ENCODE measurements at places on chromosomes 7 and 10.

GRCh38 chr10:119254335-119254734, 47.0 kb downstream of the GRK5 start:
- no peak for DNase-seq

GRCh38 chr10:60883187-60883586, 60.8 kb downstream of the RHOBTB1 start:
- DNase-seq: no peak

- DNase-seq: no peak
Measured at GRCh38 chr10:124378271-124378670, 40.5 kb downstream of the OAT start.

GRCh38 chr10:124043310-124044142, 49.9 kb downstream of the CHST15 start:
- DNase-seq: no peak

DNA sequence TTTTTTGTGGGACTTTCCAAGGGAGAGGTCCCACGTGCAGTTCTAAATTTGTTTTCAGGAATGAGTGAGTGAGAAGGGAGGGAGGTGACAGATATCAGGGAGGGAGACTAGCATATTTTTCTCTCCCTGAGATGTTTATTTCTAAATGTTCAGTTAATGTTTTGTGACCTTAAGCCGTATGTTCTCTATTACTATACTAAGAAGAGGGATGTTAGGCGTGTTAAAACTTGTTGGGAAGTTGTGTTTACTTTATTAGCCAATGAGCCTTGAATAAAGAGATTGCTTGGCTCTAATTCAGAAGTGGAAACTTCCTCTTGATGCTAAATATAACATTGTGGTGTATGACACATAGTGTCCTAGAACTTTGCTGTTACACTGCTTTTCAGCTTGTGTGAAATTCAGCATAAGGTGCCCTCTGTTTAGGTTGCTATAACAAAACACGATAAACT, 37.3 kb downstream of the DNAH11 start:
- DNase-seq: no peak

DNA sequence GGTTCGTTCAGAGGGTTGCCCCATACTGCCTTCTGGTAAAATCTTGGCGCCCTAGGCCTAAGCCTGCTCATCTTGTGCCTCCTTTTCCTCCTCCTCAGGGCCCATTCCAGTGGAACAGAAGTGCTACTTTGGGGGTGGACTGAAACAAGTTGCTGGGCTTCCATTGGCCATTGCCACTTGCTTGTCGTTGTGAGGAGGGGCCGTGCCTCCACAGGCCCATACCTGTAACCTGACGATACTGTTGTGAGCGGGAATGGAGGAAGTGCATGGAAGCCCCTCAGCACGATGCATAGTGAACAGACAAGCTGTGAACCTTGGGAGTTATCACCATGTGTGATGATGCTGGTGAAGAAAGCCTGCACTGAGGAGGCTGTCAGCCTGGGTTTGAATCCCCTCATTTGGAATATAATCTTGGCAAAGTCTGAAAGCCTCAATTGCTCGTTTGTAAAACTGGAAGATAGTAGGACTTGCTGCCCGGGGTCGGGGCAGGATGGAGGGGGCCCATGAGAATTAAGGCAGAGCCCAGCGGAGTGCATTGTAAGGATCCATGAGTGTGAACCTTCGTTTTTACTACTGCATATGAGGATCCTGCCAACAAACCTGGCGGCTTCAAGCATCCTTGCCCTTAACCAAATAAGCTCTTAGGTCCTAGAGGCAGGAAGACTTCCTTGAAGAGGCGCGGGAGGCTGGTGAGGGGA, 671 bp upstream of the PAPSS2 start:
- no peak for DNase-seq

GRCh38 chr7:1855725-1856160, 185.7 kb downstream of the ELFN1 start:
- no peak for DNase-seq

DNA sequence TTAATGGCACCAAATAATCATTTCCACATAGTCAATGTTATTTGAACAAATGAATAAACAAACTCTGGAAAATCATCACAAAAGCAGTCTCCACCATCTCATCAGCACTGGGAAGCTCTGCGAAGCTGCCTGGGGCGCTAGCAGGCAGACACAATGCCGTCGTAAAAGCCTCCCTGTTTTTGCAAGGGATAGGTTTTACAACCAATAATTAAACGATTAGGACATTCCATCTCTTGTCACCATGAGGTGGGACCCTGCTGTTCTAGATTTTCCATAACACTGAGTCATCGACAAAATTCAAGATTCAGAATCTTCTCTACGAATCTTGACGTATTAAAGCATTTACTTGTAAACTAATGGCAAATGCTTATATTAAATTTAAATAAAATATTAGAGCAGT, 172.8 kb upstream of the AKR1E2 start:
- no peak for DNase-seq

DNA sequence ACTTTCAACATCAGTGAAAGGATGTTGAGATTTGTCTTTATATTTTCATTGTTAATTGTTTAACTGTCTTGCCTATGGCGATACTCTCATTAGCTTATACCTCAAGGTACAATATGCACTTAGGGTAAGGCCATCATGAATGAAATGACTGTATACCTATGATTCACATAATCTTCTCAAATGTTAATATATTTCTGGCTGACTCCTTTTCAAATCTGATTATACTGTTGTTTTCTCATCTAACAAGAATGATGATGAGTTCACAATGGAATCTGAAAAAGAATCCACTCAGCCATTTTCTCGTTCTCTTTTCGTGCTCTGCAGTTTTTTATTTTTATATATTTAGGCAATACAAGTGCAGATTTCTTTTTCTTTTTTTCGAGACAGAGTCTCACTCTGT, 159.1 kb downstream of the ARHGAP12 start:
- DNase-seq: no peak

DNA sequence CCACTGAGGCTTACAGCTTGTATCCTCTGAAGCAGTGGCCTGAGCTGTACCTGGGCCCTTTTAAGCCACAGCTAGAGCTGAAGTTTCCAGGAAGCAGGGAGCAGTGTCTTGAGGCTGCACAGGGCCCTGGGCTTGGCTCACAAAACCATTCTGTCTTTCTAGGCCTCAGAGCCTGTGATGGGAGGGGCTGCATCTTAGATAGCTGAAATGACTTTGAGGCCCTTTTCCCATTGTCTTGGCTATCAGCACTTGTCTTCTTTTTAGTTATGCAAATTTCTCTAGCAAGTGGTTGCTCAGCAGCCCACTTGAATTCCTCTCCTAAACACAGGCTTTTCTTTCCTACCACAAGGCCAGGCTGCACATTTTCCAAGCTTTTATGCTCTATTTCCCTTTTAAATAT, 864.2 kb downstream of the REEP3 start:
- DNase-seq: no peak

DNA sequence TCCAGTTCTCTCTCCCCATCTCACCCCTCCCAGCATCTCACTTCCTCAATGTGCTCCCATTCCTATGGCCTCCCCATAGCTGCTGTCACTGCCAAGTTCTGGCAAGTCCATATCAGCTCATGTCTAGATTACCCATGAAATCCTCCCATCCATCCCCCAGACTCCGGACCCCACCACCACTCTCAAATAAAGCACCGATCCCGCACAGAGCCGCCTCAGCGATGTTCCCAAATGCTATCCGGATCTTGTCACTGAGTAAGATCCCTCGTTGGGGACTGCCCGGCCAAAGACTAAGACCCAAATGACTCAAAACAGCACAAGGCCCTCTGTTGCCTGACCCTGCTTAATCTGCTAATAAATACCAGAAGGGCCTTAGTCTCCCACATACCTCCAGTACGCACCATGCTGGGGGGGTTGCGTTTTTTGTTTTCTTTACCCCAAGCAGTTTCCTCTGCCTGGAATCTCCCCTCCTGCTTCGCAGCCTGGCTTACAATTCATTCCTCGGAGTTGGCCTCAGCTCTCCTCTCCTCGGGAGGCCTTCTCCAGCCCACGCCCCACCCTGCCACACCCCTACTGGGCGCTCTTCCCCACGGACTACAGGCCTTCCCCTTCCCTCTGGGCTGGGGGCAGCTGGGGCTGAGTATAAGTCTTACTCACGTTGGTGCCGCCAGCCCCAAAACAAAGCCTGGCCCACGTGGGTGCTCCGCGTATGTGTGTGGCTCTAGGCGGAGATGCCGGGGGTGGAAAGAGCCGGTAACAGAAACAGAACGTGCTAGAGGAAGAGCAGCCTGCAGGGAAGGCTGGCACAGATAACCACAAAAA, 1.8 kb upstream of the DUSP5 start:
- peak; percentile 72 for DNase-seq

Data from stimulated activated CD4-positive, alpha-beta T cell treated with anti-CD3 and anti-CD28 coated beads, Interleukin-4, amount 100 ng/mL, for 1 hour (primary cell).